Kidney (tissue), 22 donors: ENCODE measurements at places on chromosomes 13 and 19. TPM values are rescaled to one million over a fixed set of nuclear protein-coding genes. Genes with fewer than 3 reads are reported as not detected.
A peak's percentile ranks its signal among the peaks of the same experiment; 100 is the strongest.

The CEACAM16 gene
- not detected for polyA plus RNA-seq

The GPR12 gene
- not detected for polyA plus RNA-seq

The FLT1 gene
- 17.2 TPM for polyA plus RNA-seq

The SIGLEC11 gene
- polyA plus RNA-seq, result 1.5 TPM

The EGLN2 gene
- polyA plus RNA-seq, result 96.3 TPM

The TRPC4 gene
- polyA plus RNA-seq, result 0.62 TPM

The TRPM4 gene
- polyA plus RNA-seq, result 47.6 TPM

The TEKTIP1 gene
- 1.2 TPM for polyA plus RNA-seq

The CCNE1 gene
- 1.3 TPM for polyA plus RNA-seq

DNA sequence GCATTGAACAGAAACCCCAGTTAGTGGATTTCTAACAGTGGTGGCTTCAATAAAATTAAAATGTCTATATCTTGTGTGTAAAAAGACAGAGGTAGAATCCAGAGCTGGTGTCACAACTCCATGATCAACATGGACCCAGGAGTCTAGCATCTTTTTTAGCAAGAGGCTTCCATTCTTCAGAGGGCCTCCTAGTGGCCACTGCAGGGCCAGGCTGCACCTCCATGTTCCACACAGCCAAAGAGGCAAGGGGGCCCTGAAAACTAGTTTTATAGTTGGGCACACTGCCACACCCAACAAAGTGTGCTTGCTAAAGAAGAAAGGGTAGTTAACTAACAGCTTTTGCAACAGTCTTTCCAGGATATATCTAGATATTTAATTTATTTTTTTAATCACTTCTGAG lies 12.9 kb downstream of the N4BP2L1 start:
- DNase-seq, result no peak

DNA sequence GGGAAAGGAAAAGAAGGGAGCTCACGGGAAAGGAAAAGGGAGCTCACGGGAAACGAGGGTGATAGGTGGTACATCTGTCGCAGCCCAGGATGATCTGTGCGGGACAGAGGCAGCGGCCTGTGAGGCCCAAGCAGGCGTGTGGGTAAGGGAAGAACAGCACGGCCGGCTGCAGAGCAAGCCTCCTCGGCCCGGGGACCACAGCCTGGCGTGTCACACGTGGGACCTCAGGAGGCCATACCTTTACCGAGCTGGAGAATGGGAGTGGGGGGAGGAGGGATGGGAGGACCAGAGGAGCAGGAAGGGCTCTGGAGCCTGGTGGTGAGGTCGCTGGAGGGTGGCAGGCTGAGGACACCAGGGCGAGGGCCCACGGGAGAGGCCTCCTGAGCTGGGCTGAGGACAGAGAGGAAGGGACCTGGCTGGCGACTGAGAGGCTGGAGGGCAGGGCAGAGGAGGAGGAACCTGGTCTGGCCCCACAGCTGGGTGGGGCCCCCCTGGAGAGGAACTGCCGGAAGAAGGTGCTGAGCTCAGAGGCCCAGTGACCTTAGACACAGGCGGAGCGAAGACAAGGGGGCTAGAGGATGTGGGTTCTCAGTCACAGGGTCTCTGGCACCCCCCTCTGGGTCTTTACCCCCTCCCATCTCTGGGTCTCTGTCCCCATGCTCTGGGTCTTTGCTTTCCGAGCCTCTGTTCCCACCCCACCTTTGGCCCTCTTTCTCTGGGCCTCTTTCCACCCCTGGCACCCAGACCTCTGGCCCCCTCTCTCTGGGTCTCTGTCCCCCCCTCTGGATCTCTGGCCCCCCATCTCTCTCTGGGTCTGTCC lies 2.9 kb upstream of the FTL start:
- peak; percentile 74 for DNase-seq

DNA sequence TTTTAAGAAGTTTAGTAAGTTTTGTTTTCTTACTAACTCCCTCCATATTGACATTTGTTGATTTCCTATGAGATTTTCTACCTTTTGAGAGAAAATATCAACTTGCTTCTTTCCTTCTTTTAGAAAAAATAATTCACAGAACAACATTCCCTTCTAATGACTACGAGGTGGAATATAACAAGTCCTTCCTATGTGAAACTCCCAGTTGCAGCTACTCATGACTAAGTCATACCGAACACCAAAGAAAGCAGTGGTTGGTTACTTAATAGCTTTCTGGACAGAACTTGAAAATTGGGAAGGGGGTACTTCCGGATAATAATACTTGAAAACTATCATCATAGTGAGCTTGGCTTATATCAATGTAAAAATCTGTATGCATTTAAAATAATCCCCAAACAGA lies 144.8 kb downstream of the DACH1 start:
- DNase-seq, result no peak

DNA sequence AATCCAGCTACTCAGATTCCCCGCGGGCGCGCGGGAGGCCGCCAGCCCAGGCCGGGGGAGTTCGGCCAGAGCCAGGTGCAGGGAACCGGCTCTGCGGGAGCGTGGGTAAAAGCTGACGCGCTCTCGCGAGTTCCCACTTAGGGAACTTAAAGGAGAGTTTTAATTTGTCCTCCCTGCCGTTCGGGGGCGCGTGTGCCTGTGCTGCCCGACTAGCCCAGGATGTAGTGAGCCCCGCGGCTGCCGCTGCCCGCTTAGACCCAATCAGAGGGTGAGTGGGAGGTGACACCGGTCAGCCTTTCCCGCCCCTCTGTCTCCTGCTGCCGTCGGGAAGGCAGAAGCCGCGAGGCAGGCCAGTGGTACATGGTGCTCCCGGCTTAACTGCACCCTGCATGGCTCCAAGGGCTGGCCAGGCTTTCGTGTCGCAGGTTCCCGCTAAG lies 36.0 kb upstream of the NEK3 start:
- peak; percentile 72 for DNase-seq

DNA sequence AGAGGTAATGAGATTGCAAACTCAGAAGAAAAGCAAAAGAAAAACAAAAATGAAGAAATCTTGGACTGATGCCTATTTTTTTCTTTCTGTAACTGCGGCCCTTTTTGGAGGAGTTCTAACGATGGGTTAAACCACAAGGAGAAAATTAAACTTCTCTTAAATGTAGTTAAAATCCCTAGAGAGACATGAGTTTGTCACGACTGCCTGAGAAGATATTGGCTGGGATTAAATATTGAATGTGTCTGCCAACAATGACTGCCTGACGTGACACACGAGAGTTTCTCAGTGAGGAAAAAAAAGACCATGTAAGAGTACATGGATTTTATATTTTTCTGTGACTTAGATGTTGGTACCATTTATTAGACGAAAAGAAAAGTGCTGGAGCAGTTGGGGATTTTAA lies 1013.4 kb downstream of the PCDH9 start:
- no peak for DNase-seq

- no peak for DNase-seq
Observed at GRCh38 chr13:95106562-95106961, 194.7 kb downstream of the ABCC4 start.

DNA sequence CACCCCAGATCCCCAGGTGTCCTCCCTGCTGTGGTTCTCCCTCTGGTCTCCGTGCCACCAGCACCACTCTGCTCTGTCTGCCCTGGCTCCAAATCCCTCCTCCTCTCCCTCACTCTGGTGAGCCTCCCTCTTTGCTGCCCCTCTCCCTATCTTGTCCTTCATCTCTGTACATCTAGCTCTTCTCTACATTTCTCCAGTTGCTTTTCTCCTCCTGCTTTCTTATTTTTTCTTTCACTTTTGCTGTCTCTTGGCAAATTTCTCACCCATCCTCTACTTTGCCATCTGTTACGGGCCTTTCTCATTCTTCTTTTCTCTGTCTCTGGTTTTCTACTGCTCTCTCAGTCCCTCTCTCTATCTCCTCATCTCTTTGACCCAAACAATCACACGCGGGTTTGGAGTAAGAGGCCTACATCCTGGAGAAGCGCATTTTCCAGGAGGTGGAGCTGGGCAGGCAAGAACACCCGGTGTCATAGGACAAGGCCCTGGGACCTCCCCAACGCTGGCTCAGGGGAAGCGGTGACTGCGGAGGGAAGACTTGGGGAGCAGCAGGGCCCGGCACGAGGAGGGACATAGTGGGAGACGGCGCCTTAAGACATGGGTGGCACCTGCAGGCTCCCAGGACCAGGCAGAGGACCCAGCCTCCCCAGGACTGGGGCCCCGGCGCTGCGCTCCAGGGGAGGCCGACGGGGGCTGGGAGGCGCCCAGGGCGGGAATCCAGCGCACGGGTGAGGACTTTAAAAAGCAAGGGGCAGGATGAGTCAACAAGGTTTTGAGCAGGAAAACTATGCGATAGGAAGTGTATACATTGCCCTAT lies 9.9 kb downstream of the ZNF611 start:
- no peak for DNase-seq

DNA sequence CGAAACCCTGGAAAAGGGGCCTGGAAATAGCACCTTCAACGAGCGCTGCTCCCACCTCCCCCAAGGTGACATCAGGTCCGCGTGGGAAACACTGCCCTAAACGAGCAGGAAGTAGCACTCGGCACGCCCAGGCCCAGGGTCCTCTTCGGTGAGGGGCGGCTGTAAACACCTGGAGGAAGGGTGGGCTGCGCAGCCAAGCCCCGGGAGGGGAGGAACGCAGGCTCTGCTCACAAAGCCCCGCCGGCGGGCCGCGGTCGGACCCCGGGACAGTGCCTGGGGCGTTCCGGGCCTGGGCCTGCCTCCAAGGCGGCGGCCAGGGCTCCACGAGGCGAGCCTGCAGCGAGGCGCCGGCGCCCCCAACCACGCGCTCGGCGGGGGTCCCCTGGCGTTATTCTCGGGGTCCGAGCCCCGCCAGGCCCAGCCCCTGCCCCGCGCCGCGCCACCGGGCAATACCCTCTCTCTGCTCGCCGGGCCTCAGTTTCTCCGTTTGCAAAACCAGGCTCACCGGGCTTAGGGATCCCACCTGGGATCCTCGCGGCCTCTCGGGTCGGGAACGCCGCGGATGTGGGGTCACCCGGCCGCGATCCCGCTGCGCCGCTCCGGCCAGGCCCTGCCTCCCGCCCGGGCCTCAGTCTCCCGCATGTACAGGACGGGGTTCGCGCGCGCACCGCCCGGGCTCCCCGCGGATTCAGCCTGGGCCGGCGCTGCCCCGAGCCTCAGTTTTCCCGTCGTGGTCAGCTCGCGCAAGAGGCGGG lies 630 bp downstream of the RNF126 start:
- DNase-seq, result peak; percentile 73

GRCh38 chr13:93173654-93174053 lies 53.0 kb upstream of the GPC6 start:
- no peak for DNase-seq

DNA sequence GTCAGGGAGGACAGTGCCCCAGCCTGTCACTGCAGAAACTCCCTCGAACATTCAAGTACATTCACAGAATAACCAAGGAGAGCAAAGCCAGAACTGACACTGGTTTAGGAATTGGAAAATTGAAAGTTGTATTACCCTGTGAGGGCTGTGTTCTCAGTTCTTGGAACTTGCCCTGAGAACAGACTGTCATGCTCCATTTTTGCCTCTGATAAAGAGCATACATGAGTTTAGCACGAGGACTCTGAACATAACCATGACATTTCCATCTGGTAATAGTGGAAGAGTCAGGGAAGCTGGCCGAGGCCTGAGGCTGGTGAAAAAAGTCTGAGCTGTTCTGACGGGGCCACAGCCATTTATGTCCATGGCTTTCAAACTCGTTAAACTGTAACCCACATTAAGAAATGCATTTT lies 15.2 kb upstream of the SLC25A30 start:
- no peak for DNase-seq

DNA sequence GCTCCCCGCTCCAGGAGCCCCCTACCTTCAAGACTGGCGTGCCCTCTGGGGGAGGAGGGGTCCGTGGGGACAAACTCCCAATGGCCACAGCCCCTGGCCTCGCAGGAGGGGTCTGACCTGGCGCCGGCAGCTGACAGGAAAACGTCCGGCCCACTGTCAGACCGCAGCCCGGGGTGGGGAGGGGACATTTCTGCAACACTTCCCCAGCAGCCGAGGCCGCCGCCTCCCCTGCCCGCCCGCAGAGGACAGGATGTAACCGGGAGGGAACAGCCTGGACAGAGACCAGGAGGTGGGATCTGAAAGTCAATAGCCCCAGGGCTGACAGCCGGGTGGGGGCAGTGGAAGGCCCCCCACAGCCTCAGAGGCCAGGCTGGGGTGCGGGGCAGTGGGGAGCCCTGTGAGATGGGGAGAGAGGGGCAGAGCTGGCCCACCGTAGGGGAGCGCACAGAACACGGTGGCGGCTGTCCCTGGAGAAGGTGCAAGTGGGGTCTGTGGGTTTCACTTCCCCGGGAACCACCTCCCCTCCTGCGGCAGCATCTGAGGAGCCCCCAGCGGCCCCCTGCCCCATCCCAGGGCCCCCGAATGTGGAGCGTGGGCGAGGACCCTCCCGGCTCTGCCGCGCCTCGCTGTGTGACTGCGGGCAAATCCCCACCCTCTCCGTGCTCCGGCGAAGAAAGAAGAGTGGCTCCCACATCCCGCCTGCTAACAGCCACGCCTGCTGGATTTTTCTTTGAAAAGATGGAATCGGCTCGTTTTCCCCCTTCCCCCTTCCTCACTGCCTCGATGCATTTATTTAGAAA lies at the start of gene PEAK3:
PEAK3 (minus strand) TSS at position 114 of the 800 bp plus-strand sequence. CDS start 1,244 bp downstream, outside the sequence.
- DNase-seq, result peak; percentile 57

DNA sequence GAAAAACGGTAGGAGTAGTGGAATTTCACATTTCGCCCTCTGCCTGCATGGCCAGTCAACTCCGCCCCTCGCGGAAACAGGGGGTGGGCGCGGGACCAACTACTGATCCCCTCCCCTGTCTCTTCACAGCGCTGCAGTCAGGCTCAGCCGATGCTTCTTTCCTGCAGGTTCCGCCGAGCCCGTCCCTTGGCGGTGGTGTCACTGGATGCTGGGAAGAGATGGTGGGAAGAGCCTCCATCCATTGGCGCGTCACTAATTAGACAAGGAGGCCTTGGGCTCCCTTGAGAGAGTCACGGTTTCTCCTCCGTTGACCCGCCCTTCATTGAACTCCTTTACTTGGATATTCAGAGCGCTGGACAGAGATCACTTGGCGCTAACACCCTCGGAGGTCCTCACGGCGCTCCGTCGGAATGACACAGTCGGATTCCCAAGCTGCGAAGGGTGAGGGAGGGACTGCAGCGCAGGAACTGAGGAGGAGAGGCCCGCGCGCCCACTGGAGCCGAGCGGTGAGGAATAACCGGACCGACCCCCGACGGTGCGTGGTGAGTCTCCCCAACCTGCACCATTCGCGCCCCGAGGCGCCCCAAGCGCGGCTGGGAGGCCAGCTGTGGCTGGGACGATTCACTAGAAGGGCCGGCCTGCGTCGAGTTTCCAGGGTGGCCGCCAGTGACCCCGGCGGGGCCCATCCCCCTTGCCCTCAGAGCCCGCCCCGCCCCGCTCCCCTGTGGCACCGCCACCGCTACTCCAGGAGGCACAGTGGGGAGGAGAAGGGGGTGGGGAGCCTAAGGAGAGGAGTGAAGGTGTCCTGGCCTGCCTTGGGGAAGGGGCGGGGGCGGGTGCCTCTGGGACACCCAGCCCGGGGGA lies 11.2 kb upstream of the CEACAM21 start:
- DNase-seq, result peak; percentile 22

GRCh38 chr13:28607187-28607955 lies 51.6 kb upstream of the POMP start:
- no peak for DNase-seq

GRCh38 chr13:103004661-103005345 lies 61.4 kb downstream of the SLC10A2 start:
- DNase-seq, result no peak

- DNase-seq, result no peak
Observed at GRCh38 chr19:44164327-44164672, 600 bp upstream of the ZNF226 start.
